ENCODE measurements at places on chromosomes 16 and 17.

- no peak for DNase-seq
Observed at GRCh38 chr16:62709794-62710193, 673.6 kb upstream of the CDH8 start.

DNA sequence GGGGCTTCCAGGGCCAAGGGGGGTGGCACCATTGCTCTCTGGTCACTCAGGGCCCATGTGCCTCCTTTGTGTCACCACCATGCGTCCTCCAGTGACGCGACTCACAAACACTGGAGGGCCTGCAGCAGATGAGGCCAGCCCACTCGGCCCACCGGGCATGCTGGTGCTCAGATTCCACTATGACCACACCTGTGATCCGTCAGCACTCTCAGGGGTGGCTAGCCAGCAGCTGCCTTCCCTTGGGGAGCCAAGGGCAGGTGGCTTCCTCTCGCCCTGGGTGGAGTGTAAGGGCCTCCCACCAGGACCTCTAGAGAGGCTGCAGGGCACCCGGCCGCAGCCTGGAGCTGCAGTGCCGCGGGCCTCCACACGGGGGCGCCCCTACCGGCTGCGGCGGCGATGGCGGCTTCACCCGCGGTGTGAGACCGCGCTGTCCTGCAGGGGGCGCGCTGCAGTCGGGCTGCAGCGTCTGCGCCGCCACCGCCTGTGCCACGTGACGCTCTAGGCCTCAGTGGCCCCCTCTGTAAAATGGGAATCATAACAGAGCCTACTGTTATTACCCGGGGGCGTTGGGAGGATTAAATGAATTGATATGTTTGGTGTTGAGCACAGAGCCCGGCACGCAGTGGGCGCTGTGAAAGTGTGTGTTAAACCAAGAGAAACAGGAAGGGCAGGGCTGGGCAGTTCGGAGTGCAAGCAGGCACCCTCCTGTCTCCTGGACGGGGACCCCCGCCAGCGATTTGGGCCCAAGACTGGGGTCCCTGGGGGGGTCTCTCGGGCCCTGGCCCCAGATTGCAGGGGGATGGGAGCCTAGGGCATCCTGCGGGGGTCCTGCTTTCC lies 192.4 kb upstream of the GSE1 start:
- peak; percentile 19 for DNase-seq

GRCh38 chr16:50928065-50928464 lies 186.2 kb downstream of the CYLD start:
- DNase-seq, result no peak

- DNase-seq, result no peak
Observed at GRCh38 chr17:81081222-81082176, 46.5 kb downstream of the BAIAP2 start.

- DNase-seq, result no peak
Observed at GRCh38 chr16:28207399-28207798, 4.4 kb downstream of the XPO6 start.

- no peak for DNase-seq
Observed at GRCh38 chr17:45073414-45074070, 12.4 kb downstream of the NMT1 start.
